NCI-H2227 treated with DMSO at 0.1 percent for 48 hours (cell line): ENCODE measurements at places on chromosomes 16 and 17.

- DNase-seq = no peak
Observed at GRCh38 chr17:80666867-80667266, 122.2 kb downstream of the RPTOR start.

DNA sequence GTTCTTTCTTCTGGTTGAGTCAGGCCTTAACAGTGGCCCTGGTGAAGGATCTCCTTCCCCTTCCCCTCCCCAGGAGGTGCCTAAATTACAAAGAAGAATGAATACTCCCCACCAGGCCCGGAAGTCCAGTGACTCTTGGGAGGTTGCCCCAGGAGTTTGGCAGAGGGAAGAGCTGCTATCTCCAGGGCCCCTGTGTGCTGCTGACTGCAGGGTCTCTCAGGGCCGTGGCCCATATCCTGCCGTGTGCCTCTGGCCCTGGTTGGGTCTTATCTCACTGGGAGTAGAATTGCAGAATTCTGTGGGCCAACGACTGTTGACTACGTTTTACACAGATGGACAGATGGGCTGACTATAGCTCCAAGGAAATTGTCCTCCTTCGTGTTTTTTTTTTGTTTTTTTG lies 28.0 kb downstream of the AKAP1 start:
- DNase-seq = no peak

DNA sequence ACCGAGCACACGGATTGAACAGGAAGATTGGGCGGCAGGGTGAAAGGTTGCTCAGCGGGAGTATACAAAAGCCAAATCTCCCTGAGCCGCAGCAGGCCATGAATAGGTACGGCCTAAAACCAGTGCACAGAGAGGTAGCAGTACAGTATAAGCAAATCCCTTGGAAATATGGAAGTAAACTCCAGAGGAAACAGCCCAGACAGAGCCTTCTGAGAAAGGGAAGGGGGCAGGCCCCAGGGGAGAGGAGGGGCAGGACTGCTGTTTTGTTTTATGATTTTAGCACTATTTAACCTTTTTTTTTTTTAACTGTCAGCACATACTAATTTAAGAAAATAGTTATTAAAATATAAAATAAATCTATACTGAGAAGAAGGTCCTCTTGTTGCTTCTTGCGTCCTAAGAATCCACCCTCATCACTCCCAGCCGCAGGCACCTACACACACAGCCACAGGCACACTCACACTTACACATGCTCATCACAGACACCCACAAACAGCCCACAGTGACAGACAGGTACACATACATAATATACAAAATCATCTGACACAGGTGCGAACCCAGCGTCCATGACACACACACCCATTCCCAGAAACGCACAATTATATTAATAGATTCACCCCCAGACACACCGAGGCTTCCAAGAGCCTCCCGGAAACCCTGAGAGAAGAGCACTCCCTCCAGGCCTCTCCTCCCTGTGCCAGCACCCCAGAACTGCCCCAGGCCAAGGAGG lies 12.8 kb downstream of the PLXDC1 start:
- DNase-seq = no peak

GRCh38 chr16:58741976-58742375 lies 7.9 kb upstream of the GOT2 start:
- no peak for DNase-seq

DNA sequence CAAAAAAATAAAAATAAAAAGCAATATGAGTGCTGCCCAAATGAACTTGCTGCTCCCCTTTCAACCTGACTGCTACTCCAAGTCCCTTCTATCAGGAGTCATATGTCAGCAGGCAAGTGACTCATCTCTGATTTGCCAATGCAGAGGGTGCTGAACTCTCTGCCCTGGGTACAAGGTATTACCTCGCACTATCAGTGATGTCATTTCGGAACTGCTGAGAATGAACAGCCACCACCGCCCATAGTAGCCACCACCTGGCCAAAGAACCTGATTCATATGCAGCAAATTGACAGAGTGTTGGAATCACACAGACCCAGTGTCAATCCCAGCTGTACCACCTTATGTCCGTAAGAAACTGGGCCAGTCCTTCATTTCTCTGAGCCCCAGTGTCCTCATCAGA lies 31.2 kb downstream of the LYRM9 start:
- no peak for DNase-seq

DNA sequence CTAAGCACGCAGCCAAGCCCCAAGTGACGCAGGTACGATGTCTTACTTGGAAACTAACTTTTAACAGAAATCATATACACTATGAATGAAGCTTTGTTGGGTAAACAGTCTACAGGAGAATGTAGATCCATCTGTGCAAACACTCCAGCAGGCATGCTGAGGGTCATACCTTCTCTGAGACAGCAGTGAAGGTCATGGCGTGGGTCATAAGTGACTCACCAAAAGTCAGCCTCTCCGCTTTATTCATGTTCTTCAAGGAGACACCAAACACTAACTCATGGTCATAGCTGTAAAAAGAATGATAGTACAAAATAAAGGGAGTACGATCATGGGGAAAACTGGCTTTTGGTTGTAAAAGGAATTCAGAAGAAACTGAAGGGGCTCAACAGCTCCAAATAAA lies 20.6 kb downstream of the BLMH start:
- no peak for DNase-seq

DNA sequence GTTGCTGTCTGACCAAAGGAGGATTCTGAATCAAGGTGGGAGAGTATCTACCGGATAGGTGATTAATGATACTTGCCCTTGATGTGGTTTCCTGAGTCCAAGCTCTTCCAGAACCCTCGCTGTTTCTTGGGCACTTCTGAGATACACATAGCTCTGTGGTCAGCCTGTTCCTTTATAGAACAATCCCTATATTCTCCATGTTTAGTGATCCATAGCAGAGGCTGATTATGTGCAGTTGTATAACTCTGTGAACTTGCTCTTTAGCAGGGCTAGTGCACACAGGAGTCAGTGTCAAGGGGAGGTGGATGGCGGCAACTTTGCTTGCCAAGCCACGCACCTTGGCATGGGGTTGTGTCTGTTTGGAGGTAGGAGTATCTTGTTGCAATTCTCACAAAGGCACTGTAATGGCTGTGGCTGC lies 36.1 kb downstream of the ARL4D start:
- DNase-seq = no peak

DNA sequence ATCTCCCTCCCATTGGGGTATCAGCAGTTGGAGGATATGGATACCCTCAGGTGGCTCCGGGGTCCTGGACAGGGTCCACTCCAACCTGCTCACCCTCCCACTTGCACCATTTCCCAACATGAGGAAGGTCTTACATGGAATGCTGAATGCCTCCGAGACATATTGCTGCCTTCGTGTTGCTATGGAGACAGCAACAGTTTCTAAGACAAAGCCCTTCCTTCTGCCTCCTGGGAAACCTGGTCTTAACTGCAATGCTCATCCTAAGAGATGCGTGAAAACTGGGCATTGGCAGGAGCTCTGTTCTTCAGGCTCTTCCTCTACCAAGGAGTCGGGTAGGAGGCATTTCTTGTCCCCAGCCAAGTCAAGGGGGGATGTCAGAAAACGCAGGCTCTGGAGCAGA lies 45.2 kb downstream of the ST3GAL2 start:
- no peak for DNase-seq
